ENCODE measurements at places on chromosomes 1 and 21. TPM values are rescaled to one million over a fixed set of nuclear protein-coding genes. Genes with fewer than 3 reads are reported as not detected.
A peak's percentile ranks its signal among the peaks of the same experiment; 100 is the strongest.

- no peak for DNase-seq
Measured at GRCh38 chr1:207968521-207969009, 57.6 kb upstream of the CD34 start.

The NTNG1 gene
- 2.4 TPM for total RNA-seq

The GREM2 gene
- not detected for total RNA-seq

The ALX3 gene
- total RNA-seq: not detected

- no peak for DNase-seq
Measured at GRCh38 chr21:21547368-21547953, 549.3 kb downstream of the NCAM2 start.

The MNDA gene
- total RNA-seq: not detected

DNA sequence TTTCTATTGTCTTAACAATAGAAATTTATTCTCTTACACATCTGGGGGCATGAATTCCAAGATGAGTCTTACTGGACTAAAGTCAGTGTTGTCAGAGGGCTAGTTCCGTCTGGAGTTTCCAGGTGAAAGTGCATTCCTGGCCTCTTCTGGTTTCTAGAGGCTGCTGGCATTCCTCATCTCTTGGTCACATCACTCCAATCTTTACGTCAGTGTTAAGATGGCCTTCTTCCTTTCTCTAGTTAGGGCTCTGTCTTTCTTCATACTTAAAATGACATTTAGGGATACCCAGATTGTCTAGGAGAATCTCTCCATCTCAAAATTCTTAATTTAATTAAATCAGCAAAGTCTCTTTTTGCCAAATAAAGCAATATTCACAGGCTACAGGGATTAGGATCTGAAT lies 13.3 kb upstream of the PDC start:
- peak; percentile 31 for DNase-seq

GRCh38 chr1:210687582-210688279 lies 359.0 kb downstream of the HHAT start:
- no peak for DNase-seq

DNA sequence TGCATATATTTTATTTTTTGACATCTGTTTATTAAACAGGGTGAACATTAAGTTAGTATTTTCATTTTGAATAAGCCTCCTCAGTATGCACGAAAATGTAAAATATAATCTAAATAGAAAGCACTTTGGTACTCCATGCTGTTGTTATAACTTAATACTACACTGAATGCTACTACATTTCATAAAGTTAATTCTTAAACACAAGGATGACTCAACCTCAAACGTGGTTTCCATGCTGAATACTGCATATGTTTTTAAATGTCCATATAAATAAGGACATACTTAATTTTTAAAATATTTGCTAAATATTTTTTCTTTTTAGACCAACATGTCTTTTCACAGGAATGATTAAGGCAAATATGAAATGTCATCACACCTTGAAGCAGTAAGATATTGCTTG lies 83.9 kb downstream of the USP24 start:
- DNase-seq: no peak

The ALPL gene
- total RNA-seq: not detected

- DNase-seq: peak; percentile 42
Measured at GRCh38 chr21:45078877-45079281, 4.5 kb downstream of the ADARB1 start.

- peak; percentile 100 for DNase-seq
Measured at GRCh38 chr1:58618303-58618702, 41.3 kb upstream of the TACSTD2 start.

DNA sequence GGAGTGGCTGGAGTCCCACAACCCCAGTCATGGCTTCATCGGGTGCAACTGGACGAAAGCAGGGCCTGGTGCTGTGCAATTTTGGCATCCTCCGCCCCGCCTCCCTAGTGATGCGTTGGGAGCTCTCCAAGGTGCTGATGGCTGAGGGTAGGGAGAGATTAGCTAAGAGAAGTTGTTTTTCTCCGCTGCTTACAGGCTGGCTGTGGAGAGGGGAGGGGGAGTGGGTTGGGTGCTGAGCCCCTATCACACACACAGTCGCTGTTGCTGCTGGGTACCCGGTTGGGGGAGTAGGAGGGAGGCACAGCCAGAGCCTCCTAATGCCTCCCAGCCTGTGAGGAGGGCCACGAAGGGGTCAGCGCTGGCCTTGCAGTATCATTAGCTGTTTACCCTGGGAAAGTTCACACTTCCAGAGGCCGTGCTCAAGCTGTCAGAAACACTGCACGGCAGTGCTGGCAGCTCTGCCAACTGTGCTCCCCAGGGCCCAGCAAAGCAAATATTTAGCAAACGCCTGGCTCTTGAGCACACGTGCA lies 110.0 kb downstream of the GRIK3 start:
- peak; percentile 5 for DNase-seq

The GADD45A gene
- 146 TPM for total RNA-seq

- DNase-seq: no peak
Measured at GRCh38 chr1:174364996-174365736, 82.6 kb upstream of the GPR52 start.

GRCh38 chr1:201506557-201507359 lies at the start of gene CSRP1:
CSRP1 (minus strand) TSS chr1:201507123; CDS start chr1:201496303, 10,820 bp downstream.
- DNase-seq: peak; percentile 72

GRCh38 chr1:68495968-68496679 lies 758 bp downstream of the DEPDC1 start:
- DNase-seq: peak; percentile 17

The CYP4B1 gene
- not detected for total RNA-seq

DNA sequence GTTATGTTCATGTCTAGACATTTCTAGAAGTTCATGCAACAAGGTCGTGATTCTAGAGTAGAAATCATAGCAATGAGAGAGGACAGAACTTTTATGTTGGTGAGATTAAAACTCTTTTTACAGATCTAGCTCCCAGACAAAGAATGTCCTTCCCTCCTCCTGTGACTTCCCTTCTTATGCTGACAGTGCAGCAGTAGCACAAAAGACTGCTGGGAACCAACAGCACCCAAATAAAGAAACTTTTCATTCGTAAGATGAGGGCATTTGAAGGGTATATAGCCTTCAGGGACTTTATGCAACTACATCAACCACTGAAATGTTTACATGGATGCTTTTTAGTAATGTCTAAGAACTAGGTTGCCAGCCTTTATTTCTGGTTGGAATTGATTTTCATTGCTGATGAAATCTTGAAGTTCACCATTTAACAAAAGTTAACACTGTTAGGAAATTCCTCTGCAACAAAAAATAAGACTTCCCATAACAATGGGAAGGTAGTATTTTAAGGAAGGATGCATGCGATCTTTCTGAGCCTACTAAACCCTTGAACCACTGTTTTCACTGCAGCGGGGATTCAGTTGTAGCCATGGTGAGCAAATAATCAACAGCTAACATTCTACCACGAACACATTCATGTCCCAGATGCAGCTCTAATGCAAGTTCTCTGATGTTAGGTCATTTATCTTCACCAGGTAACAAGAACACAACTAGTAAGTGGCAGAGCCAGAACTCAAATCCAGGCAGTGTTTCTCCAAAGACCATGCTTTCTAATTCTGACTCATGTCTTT lies 672.8 kb downstream of the PTPRC start:
- no peak for DNase-seq

GRCh38 chr1:54623216-54624007 lies at the start of gene FAM151A:
FAM151A (minus strand) TSS chr1:54623525; CDS start chr1:54623395, 130 bp downstream.
- DNase-seq: no peak

- no peak for DNase-seq
Measured at GRCh38 chr1:25628741-25629421, 12.3 kb downstream of the MAN1C1 start.

- DNase-seq: no peak
Measured at GRCh38 chr1:239566074-239566473, 179.7 kb downstream of the CHRM3 start.

The AMPD1 gene
- total RNA-seq: not detected

Data from bronchial epithelial cell (primary cell).